ENCODE measurements at places on chromosomes 5 and 9.

DNA sequence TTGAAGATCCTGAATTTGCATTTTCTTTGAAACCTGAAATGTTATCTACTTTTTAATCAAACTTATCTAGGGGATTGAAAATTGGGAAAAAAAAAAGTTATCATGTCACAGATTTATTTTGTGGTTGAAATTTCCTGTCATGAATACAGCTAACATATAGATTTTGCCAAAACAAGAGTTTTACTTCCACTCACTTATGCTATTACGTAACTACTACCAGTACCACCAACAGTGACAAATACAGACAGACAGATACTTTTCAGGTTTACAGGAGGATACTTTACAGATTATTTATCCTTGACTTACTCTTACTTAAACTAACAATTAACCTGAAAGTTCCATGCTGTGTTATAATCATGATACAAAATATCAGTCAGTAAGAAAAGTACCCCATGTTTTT is 6.8 kb upstream of the MRPS30 start:
- no peak for DNase-seq

- no peak for DNase-seq
Observed at GRCh38 chr5:24444414-24444813, 200.4 kb downstream of the CDH10 start.

DNA sequence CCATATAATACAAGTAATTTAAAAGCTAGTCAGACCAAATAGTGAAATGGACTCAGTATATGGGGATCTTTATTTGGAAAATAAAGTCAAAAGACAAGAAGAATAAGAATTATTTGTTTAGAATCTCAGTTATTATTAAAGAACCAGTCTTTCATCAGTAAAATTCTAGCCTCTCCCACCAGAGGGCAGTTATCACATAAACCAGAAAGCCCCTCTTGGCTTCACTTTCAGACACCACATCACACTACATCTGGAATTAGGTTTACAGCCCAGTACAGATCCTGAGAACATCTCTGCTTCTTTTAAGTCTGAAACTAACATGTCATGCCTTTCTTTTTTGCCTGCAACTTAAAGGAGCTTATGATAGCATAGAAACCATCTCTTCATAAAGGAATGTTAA is 12.2 kb upstream of the HSPB3 start:
- no peak for DNase-seq

DNA sequence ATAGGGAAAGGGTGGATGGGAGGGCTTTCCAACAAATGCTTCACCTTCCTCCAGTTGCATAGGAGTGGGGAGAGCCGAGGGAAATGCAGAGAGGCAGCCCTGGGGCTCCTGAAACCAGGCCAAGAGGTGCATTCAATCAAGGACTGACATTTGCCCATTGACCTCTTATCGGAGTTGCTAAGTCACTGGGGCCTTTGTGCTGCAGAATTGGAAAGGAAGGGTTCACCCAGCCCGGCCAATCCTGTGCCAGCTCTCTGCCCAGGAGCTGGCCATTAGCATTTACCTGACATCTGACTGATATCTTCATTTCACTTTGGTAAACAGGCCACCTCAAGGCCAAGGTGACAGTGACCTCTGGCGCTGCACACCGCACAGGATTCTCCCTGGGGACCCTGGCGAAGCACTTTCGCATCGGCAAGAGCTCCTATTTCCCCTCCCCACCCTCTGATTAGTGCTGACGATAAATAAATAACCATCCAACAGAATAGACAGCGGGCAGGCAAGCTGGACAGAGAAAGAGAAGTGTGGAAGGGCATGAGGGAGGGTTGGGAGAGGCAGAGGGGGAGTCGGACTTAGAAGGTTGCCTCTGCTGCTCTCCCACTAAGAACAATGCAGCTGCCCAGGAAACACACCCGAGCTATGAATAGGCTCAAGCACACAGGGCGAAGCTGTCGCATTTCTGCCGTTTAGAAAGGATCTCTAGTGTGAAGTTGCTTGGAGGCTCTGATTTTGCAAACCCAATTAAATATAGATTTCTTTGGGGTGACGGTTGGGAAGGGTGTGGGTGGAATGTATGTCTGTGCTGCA is 57.0 kb upstream of the BOD1 start:
- DNase-seq: no peak

GRCh38 chr9:117178596-117179375 is 236.1 kb downstream of the ASTN2 start:
- no peak for DNase-seq

- no peak for DNase-seq
Observed at GRCh38 chr9:88975966-88976889, 15.0 kb upstream of the S1PR3 start.
